Ascending aorta (tissue), 2 donors: ENCODE measurements at places on chromosomes 2 and 18.

GRCh38 chr2:218329027-218329825 lies 27.4 kb upstream of the CATIP start:
- DNase-seq = no peak
- no peaks in the 10 kb centered on the region for H3K4me1 ChIP-seq
- no peak overlapping the region for H3K27ac ChIP-seq
- no peaks in the 10 kb centered on the region for H3K36me3 ChIP-seq
- H3K4me3 ChIP-seq = no peak overlapping the region

GRCh38 chr18:70450426-70451253 lies 161.8 kb downstream of the SOCS6 start:
- H3K27me3 ChIP-seq = no peaks in the 10 kb centered on the region
- no peak for DNase-seq
- no peaks in the 10 kb centered on the region for H3K36me3 ChIP-seq
- no peak overlapping the region for H3K27ac ChIP-seq
- no peaks in the 10 kb centered on the region for H3K4me1 ChIP-seq

GRCh38 chr2:218319813-218320365 lies 27.6 kb upstream of the TMBIM1 start:
- no peak overlapping the region for H3K27ac ChIP-seq
- peaks cover 15% of the 10 kb centered on the region for H3K4me1 ChIP-seq
- H3K4me3 ChIP-seq = no peak overlapping the region
- no peaks in the 10 kb centered on the region for H3K36me3 ChIP-seq
- no peaks in the 10 kb centered on the region for H3K27me3 ChIP-seq
- DNase-seq = no peak

DNA sequence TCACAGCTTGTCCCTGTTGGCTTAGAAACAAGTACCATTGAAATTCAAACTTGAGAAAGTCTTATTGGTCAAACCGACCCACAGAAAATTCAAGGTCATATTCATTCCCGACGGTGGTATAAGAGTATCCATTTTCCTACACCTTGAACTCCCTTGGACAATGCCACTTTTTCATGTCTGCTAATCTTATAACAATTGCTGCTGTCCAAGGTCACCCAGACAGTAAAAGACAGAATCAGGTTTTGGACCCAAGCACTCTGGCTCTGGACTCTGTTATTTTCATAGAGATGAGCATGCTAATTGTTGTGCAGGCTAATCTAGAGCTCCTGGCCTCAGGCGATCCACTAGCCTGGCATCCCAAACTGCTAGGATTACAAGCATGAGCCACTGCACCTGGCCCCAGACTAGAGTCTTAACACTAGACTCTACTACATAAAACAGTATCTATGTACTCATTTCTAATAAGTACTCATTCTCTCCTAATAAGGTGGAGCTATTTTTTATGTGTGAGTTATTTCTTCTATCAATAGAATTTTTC lies 57.8 kb downstream of the C2orf76 start:
- H3K4me1 ChIP-seq = no peaks in the 10 kb centered on the region
- no peaks in the 10 kb centered on the region for H3K27me3 ChIP-seq
- H3K4me3 ChIP-seq = no peak overlapping the region

GRCh38 chr2:165909466-165909865 lies 44.1 kb downstream of the TTC21B start:
- no peaks in the 10 kb centered on the region for H3K27me3 ChIP-seq
- no peak for DNase-seq
- no peaks in the 10 kb centered on the region for H3K4me1 ChIP-seq
- H3K4me3 ChIP-seq = no peak overlapping the region

GRCh38 chr2:215636816-215637215 lies 200.9 kb upstream of the FN1 start:
- no peak overlapping the region for H3K27ac ChIP-seq
- H3K27me3 ChIP-seq = no peaks in the 10 kb centered on the region
- no peak overlapping the region for H3K4me3 ChIP-seq
- DNase-seq = no peak
- no peaks in the 10 kb centered on the region for H3K36me3 ChIP-seq

- no peak overlapping the region for H3K4me3 ChIP-seq
- no peaks in the 10 kb centered on the region for H3K36me3 ChIP-seq
- no peak for DNase-seq
- H3K27ac ChIP-seq = no peak overlapping the region
Observed at GRCh38 chr18:5972298-5972697, 77.0 kb upstream of the TMEM200C start.

DNA sequence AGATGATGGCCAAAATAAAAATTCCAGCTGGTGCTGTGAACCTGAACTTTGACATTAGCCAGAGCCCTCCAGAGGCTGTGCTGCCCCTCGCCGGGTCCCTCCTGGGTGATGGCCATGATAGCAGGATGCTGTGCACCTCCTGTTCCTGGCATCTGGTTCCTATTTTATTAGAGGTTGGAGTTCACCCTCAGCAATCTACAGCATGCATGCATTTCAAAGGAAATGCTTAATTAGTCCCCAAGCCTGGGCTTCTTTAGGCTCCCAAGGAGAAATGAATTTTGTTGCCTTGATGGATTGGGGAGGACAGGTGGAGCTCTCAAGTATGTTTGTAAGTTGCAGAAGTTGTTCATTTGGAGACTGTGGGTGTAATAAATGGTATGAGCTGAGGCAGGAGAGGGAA lies 166.9 kb downstream of the GLI2 start:
- H3K27ac ChIP-seq = no peak overlapping the region
- no peaks in the 10 kb centered on the region for H3K27me3 ChIP-seq
- H3K4me3 ChIP-seq = no peak overlapping the region
- H3K4me1 ChIP-seq = peaks cover 20% of the 10 kb centered on the region

DNA sequence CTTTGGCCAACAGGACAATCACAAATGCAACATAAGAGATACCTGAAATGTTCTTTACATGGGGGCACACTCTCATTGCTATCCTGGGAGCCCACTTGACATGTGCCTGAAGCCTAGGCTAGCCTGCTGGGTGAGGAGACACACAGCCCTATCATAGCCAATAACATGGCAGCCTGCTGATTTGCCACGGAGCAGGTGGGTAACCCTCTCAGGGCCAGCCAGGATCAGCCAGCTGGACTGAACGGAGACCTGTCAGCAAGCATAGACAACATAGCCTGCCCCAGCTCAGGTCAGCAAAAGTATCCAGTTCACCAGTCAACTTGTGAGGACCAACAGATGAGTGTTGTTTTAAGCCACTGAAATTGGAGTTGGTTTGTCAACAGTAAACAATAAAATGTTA lies 566.5 kb downstream of the DCDC2C start:
- H3K27me3 ChIP-seq = no peaks in the 10 kb centered on the region
- no peak overlapping the region for H3K27ac ChIP-seq
- no peaks in the 10 kb centered on the region for H3K4me1 ChIP-seq
- DNase-seq = no peak

DNA sequence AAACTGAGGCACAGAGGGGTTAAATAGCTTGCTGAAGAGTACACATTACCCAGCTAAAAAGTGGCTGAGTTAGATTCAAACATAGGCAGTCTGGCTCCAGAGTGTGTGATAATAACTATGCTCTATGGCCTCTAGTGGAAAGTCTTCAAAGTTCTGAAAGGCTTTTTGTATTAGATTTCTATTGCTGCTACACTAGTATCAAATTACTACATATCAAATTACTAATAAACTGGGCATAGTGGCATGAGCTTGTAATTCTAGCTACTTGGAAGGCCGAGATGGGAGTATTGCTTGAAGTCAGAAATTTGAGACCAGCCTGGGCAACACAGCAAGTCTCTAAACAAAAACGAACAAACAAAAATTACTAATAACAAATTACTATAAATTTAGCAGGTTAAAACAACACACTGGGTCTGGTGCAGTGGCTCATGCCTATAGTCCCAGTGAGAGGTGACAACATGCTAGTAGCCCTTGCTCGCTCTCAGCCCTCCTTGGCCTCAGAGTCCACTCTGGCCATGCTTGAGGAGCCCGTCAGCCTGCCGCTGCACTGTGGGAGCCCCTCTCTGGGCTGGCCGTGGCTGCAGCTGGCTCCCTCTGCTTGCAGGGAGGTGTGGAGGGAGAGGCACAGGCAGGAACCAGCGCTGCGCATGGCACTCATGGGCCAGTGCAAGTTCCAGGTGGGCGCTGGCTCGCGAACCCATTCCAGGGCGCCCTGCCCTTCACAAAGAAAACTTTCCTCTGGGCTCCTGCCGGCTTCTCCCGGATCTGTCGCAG lies 38.2 kb upstream of the TWSG1 start:
- H3K27ac ChIP-seq = no peak overlapping the region
- no peaks in the 10 kb centered on the region for H3K36me3 ChIP-seq
- no peaks in the 10 kb centered on the region for H3K4me1 ChIP-seq
- H3K27me3 ChIP-seq = no peaks in the 10 kb centered on the region
- H3K4me3 ChIP-seq = no peak overlapping the region

DNA sequence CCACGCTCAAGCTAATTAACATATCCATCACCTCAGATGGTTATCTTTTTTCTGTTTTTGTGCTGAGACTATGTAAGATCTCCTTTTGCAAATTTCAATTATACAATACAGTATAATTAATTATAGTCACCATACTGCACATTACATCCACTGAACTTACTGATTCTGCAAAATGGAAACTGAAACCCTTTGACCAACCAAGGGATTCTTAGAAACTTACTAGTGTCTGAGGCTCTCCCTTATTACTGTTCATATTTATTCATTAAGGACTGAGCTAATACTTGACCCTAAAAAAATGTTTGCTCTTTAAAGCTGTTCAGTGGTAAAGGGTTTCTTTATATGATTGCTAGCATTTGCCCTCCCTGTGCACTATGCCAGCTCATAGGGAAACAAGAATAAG lies 50.7 kb downstream of the ADAM23 start:
- H3K4me3 ChIP-seq = no peak overlapping the region
- H3K27me3 ChIP-seq = no peaks in the 10 kb centered on the region
- H3K27ac ChIP-seq = no peak overlapping the region
- DNase-seq = no peak
- H3K36me3 ChIP-seq = no peaks in the 10 kb centered on the region
